GM03348 (cell line): ENCODE measurements at places on chromosomes 5 and 9.
A peak's percentile ranks its signal among the peaks of the same experiment; 100 is the strongest.

- DNase-seq = no peak
Observed at GRCh38 chr5:96006291-96006690, 44.6 kb upstream of the ELL2 start.

DNA sequence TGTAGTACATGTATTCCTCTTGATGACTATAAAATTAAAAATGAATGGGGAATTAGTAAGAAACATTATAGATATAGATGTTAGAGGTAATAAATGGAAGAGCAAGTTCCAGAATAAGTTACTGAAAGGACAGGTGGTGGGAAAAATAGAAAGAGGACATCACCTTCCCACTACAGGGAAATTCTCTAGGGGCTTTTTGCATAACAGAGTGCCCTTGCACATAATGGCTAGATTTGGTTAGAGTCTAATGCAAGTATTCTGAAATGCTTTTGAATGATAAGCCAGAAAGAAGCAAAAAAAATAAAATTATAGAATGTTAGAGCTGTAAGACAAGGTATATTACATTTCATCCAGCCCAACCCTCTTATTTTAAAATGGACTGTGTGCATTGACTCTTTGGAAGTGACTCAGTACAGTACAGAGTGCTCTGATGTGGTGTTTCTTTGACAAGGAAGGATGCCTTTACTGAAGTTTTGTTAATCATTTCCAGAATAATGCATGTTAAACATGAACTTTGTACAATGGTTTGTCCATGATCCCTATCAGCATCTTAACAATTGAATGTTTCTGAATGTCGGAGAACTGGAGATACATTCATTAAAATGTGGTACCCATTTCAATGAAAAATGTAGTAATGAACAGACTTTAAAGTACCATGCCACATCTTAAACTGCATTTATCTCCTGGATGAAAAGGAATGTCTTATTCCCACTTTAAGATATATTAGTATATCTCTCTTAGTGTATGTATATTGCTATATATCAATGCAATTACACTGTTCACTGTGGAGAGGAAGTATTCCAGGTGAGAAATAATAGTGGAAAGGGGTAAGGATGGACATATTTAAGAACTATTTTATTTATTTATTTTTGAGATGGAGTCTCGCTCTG is 391.1 kb downstream of the ADGRV1 start:
- DNase-seq = no peak

GRCh38 chr5:72388646-72389045 is 68.5 kb downstream of the PTCD2 start:
- DNase-seq = no peak

- DNase-seq = no peak
Observed at GRCh38 chr5:65101632-65102100, 332.9 kb downstream of the CWC27 start.

- DNase-seq = no peak
Observed at GRCh38 chr5:103645816-103646215, 83.2 kb upstream of the NUDT12 start.

GRCh38 chr5:116553366-116553765 is 21.3 kb downstream of the SEMA6A start:
- DNase-seq = no peak

DNA sequence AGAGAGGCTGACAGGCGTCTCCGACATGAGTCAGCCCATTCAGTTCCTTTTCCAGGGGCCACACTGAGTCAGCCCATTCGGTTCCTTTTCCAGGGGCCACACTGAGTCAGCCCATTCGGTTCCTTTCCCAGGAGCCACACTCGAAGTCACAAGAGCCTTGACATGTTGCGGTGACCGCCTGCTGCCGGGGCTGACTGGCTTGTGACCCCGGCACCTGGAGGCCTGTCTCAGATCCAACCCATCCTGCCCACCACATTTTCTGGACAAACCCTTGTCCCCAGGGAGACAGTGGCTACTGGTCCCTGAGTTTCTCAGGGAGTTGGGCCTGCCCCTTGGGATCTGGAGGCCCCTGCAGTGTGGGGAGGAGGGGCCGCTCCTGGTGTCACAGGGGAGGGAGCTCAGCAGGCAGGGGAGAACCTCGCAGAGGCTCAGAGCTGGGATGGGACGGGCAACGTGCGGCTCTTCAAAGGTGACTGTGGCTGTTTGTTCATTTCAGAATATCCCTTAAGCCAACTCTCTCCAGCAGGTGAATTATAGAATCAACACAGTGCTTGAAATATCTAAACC is 40.5 kb upstream of the LPCAT1 start:
- DNase-seq = peak; percentile 50

DNA sequence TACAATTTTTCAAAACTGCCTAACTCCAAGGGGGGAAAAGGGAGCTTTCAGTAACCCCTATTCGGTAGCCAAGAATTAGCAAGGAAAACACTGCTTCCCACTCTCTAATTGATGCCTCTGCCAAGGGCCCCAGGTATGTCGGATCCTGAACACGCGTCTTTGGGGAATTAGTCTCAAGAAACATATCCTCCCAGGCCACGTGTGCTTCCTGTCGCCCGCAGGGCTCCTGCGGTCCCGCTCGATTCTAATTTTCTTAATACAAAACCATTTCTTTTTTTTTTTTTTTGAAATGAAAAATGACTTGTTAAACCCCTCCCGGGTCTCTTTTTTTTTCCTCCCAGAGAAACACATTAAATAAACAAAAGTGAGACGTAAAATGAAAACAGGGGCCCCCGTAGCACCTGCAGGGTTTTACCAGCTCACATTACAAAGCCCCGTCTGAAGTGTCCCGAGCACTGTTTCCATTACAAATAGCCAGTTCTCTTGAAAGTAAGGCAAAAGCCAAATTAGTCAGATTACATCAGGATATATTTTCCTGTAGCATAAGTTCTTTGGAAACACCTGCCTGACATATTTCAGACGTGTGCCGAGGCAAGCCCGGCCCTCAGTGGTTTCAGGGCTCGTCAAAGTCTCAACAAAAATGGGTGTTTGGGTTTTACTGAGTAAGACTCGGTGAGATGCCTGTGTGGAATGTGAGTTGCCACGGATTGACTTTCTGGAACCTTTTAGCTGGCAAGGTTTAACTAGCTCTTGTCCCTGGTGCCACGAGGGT is 21.5 kb downstream of the SMIM23 start:
- peak; percentile 16 for DNase-seq

GRCh38 chr5:1134478-1134877 is 22.6 kb upstream of the SLC12A7 start:
- DNase-seq = no peak

GRCh38 chr5:96789794-96790330 is 17.9 kb downstream of the ERAP1 start:
- no peak for DNase-seq

GRCh38 chr5:81334304-81335061 is 33.1 kb downstream of the ZCCHC9 start:
- DNase-seq = peak; percentile 22

GRCh38 chr9:77277719-77278118 is 100.4 kb downstream of the VPS13A start:
- no peak for DNase-seq

GRCh38 chr5:10726913-10727517 is 34.0 kb downstream of the DAP start:
- DNase-seq = no peak

DNA sequence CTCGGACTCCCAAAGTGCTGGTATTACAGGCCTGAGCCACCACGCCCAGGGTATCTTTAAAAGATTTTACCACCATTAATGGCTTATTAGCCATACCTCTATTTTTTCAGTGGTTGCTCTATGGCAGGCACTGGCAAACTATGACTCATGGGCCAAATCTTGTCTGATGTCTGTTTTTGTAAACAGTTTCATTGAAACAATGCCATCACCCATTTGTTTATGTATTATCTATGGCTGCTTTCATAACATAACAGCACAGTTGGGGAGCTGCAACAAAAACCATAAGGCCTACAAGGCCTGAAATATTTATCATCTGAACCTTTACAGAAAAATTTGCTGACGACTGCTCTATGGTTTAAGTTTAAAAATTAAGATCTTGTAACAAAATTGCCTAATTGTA is 66.8 kb downstream of the SLC38A9 start:
- no peak for DNase-seq

DNA sequence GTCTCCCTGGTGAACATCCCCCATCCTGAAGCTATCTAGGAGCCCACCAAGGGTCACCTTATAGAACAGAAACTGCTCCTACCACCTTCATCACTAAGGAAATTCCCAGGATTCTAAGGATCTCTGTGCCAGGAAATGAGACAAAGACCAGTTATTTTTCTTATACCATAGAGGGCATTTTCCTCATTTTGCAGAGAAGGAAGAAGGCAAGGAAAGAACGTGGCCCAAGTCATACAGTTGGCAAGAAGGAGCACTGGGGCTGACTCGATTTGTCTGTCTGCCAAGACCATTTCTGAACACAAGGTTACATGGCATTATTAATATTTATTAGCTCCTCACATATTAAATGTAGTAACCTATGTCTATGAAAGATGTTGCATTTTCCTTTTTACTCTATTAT is 49.6 kb upstream of the TNFSF15 start:
- DNase-seq = no peak

DNA sequence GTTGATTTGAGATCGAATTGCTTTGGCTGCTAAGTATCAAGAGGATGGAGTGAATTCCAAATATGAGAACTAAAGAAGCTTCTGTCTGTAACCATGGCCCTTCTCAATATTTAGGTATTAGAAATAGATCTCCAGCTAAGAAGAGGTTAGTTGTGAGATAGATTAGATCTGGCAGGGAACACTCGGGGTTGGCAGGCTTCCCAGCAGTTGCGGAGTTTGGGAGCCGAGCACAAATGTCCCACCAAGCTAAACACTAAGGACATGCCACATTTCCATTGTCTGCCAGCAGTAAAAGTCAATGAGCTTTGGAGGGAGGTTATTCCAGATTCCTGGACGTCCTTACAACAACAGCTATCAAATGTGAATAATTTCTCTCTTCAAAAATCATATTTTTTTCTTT is 85.8 kb downstream of the TAF11L14 start:
- no peak for DNase-seq

DNA sequence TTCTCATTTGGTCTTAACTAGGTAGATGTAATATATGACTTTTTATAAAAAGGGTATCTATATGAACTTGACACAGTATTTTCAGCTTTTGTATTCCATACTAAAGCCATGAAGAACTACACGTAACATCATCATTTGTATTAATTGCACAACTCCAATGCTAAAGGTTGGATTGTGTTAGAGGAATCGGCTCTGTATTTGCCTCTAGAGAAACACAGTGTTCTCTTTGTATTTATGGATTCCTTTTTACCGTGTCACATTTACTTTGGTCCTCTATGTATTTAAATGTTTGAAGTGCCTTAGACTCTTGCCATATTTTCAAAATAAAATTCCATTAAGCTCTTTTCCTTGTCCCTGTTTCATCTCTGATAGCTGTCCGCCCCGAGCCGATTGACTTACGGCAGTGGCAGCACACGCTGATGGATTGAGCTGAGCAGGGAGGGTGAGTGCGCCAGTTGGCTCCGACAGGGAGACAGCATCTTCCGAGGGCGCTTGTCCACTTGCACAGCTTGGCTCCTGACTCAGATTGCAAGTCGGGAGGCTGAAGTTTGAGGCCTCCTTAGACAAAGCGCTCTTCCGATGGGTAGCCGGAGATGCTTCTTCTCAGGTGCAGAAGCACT is 95.6 kb upstream of the DMRT1 start:
- no peak for DNase-seq

DNA sequence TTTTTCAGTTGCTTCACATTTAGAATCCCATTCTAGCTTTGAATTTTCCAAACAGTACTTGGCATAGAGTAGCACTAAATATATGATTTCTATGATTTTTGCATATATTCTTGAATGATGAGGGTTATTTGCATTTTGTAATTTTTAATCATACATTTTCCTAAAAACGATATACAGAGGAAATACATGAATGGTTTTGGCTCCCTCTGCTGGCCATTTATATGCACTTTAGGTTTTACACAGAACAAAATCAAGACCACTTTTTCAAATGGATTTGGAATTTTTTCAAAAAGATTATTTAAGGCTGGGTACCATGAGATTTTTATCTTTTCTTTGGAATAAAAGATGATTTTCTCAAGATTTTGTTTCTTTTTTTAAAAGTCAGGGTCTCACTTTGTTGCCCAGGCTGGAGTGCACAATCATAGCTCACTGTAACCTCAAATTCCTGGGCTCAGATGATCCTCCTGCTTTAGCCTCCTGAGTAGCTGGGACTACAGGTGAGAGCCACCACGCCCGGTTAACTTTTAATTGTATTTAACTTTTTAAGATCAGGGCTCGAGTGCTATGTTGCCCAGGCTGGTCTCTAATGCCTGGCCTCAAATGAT is 16.7 kb upstream of the COMMD10 start:
- DNase-seq = peak; percentile 57

DNA sequence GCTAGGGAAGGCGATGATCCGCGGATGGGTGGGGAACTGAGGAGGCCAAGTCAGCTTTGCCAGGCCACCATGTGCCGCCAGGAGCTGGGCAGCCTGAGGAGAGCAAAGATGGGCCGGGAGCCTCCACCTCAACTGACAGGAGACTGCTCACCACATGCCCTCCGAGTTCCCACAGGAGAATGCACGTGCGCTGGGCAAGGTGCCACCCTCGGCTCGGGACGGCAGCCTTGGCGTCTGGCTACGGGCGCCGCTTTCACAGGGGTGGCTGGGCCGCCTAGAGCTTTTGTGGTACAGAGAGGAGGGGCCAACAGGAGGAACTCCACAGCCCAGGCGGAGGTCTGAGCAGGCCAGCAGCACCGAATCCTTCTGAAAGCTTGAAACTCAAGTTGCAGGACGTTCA is 5.3 kb upstream of the TBC1D9B start:
- DNase-seq = no peak

GRCh38 chr9:137502008-137502911 is 43.1 kb upstream of the NSMF start:
- DNase-seq = peak; percentile 78

DNA sequence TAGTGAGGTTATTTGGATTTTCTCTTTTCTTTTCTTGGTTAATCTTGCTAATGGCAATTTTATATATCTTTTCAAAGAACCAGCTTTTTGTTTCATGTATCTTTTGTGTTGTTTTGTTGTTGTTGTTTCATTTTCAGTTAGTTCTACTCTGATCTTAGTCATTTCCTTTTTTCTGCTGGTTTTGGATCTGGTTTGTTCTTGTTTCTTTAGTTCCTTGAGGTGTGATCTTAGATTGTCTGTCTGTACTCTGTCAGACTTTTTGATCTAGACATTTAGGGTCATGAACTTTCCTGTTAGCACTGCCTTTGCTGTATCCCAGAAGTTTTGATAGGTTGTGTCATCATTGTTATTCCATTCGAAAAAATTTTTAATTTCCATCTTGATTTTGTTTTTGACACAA is 399.7 kb downstream of the TLE1 start:
- DNase-seq = no peak

DNA sequence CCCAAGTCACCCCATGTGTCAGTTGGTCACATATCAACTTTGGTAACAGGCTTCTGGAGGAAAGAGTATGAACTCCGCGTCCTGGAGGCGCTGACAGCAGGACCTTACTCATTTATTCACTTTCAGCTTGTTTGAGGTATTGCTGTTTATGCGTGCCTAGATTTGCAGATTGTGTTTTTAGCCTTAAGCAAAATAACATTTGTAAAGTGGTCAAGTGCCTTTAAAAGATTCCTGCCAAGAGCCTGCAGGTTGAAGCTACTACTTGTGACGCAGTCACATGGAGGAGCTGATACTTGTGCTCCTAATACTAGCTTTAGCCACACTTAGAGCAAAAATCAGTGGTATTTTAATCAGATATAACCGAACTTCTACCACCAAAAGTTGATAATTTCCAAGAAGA is 351.3 kb downstream of the ADGRV1 start:
- no peak for DNase-seq

- no peak for DNase-seq
Observed at GRCh38 chr9:136823136-136824046, 15.6 kb downstream of the RABL6 start.

GRCh38 chr5:83718195-83718825 is 2.3 kb downstream of the HAPLN1 start:
- DNase-seq = peak; percentile 72

- DNase-seq = no peak
Observed at GRCh38 chr5:39955156-39955555, 530.4 kb upstream of the DAB2 start.
